AG08396 (cell line): ENCODE measurements at places on chromosomes 12 and 14.

- DNase-seq: no peak
Observed at GRCh38 chr12:132426349-132427173, 63.4 kb upstream of the FBRSL1 start.

DNA sequence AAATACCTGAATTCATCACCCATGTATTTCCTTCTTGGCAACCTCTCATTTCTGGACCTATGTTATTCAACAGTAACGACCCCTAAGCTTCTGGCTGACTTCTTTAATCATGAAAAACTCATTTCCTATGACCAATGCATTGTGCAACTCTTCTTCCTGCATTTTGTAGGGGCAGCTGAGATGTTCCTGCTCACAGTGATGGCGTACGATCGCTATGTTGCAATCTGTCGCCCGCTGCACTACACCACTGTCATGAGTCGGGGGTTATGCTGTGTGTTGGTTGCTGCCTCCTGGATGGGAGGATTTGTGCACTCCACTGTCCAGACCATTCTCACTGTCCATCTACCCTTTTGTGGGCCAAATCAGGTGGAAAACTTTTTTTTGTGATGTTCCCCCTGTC is 356 bp downstream of the OR4Q2 start:
- no peak for DNase-seq

- no peak for DNase-seq
Observed at GRCh38 chr14:100149851-100150611, 9.4 kb downstream of the DEGS2 start.

DNA sequence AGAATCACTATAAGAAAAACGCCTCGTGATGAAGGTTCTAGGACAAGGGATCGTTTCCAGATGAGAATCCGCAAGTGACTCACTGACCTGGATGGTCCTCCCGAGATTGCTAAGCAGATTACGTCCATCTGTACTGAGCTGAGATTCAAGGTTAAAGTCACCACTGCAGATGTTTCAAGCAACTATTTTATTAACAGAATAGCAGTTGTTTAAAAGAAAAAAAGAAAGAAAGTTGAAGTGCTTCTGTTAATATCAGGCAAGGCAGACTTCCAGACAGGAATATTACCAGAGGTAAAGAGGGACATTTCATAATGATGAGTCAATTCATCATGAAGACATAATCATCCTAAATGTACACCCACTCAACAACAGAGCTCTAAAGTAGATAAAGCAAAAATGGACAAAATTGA is 17.9 kb downstream of the PXN start:
- DNase-seq: no peak

GRCh38 chr14:102568115-102568614 is 24.3 kb upstream of the RCOR1 start:
- no peak for DNase-seq

- DNase-seq: no peak
Observed at GRCh38 chr14:100015251-100015655, 50.0 kb upstream of the EVL start.

DNA sequence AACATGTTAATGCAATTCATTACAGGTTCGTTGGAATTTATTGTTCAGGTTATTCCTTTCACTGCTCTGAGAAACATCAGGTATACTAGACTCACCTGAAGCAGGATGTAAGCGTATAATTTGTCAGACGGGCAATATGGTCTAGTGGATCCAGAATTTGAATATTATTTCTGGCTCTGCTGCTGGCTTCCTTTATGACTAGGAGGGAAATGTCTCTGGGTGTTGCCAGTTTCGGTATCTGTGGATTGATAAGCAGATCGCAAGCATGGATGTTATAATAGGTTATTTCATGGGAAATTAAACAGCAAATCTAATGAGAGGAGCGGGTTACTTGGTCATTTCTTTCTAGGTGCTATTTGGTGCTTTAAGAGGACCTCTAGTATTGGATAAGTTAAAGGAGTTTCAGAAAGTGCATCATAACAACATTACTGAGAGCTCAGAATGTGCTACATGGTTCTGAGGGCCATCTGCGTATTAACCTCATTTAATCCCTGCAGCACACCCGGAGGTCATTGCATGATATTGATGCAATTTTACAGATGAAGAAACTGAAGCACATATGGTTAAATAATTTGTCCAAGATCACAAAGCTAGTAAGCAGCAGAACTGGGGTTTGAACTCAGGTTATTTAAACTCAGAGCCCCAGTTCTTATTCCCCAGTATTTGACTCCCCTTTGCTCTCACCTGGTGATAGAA is 47.3 kb upstream of the BCAT1 start:
- no peak for DNase-seq

DNA sequence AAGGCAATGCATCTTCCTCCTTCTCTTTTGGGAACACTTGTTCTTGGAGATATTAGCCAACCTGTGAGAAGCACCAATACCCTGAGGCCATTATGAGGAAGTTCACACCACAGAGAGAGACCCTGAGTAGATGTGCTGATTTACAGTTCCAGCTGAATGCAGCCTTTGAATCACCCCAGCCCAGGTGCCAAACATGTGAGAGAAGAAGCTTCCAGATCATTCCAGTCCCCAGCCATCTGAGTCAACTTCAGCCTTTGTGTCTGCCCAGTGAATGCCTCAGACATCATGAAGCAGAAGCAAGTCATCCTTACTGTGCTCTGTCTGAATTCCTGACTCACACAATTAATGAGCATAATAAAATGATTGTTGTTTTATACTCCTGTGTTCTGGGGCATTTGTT is 25.1 kb downstream of the C12orf42 start:
- DNase-seq: no peak

GRCh38 chr12:118148287-118148686 is 12.4 kb downstream of the PEBP1 start:
- no peak for DNase-seq

DNA sequence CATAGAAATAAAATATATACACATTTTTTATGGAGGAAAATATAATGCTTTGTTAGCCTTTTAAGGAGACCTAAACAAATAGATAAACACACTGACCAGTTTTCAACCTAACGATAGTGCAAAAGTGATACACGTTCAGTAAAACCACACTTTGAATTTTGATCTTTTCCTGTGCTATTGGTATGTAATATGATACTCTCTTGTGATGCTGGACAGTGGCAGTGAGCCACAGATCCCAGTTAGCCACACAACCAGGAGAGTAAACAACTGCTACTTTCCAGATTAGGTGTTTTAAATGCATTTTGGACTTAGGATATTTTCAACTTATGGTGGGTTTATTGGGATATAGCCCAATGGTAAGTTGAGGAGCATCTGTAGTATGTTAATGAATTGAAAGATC is 243.1 kb downstream of the ERC1 start:
- peak; percentile 11 for DNase-seq

DNA sequence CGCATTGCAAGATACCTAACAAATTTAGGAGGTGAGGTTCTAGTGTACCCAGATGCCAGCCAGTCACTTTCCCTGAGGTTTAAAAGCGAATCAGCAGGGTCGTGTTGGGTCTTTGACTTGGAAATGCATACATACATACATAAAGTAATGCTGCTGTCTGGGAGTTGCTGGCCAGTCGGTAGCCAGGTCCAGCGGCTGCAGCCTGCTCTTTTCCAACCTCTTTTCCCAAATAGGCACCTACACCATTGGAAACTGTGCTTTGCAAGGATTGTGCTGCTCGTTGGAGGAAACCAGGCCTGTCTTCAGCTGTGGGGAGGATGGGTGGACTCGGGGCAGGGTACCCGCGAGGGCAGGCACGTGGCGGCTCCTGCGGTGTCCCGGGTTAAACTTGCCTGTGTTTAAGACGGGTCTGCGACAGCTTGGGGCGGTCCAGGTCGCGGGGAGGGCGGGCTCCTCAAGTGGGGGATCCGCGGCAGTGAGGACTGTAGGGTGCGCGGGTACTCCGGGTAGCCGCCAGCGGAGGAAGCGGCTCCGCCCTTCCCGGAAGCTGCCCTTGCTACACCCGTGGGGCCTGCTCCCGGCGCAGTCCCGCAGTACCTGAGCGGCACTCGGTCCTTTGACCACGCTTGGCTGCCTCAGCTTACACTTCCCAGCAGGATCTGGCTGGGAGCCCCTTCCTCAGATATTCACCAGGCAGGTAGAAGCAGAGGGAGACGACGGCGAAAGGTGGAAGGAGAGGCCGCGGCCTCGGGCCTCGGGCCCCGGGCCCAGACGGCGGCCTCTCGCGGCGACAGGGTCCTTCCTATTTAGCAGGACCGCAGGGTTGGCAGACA is 2.7 kb downstream of the TTC6 start:
- no peak for DNase-seq
